HAP-1 (cell line): ENCODE measurements at places on chromosomes 4 and X.
A peak's percentile ranks its signal among the peaks of the same experiment; 100 is the strongest.

DNA sequence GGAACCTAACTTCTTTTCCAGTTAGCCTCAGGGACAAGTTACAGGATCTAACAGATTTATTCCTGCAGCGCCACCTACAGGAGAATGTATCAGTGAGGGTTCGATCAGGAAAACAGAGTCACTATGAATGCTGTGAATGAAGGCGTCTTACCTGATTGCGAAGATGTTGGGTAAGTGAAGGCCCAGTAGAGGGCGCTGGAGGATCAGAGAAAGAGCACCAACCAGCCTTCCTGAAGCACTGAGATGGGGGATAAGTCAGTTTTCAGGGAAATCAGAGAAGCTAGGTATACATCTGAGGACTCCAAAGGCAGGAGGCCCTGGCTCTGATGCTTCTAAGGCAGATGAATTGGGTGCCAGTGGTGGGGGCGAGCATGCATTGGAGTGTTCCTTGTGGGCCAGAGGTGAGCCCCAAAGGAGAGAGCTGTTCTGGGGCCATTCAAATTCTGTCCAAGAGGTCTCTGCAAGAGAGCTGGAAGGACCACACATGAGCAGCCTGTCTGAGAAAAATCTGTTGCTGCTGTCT, 169.9 kb upstream of the AADAT start:
- peak; percentile 93 for DNase-seq

- DNase-seq = no peak
Measured at GRCh38 chrX:154015581-154016264, 4.0 kb downstream of the IRAK1 start.

DNA sequence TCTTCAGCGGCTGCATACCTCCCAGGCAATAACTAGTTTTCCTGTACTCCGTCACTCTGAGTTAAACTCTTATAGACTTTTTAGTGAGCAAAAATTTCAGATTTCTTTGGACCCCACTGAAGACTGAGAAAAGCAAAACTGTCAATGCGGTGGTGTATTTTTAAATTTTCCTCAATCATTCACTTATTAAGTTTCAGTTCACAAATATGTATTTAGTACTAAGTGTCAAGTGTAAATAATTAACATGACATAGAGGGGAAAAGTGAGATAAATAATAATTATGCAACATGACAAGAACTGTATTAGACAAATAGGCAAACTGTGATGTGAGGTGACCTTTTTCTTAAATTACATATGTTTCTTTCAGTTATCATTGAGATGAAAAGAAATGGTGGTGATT, 124.4 kb downstream of the NAF1 start:
- DNase-seq = no peak

- no peak for DNase-seq
Measured at GRCh38 chr4:140497405-140497746, 717 bp downstream of the MGAT4D start.

- DNase-seq = no peak
Measured at GRCh38 chrX:3290561-3290960, 55.9 kb downstream of the MXRA5 start.

- no peak for DNase-seq
Measured at GRCh38 chr4:70741867-70742658, 20.3 kb downstream of the RUFY3 start.

DNA sequence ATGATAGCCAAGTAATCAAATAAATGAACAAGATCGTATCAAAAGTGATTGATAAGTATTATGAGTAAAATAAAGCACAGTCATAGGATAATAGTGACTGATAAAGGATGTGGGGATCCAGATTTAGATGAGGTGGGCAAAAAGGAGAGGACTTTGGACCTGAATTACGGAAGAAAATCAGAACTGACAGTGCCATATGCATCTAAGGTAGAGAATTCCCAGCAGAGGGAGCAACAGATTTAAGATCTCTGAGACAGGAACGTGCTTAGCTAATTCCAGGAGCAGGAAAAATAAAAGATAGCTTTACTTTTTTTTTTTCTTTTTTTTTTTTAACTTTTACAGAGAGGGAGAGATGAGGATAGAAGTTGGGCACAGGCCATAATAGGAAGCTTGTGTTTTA, 189.9 kb downstream of the NWD2 start:
- DNase-seq = no peak

GRCh38 chrX:38166478-38167083, 54.1 kb downstream of the SRPX start:
- DNase-seq = no peak

GRCh38 chrX:397575-397974, 10.9 kb upstream of the PPP2R3B start:
- DNase-seq = peak; percentile 34

- no peak for DNase-seq
Measured at GRCh38 chr4:7772711-7773385, 166.8 kb downstream of the AFAP1 start.

DNA sequence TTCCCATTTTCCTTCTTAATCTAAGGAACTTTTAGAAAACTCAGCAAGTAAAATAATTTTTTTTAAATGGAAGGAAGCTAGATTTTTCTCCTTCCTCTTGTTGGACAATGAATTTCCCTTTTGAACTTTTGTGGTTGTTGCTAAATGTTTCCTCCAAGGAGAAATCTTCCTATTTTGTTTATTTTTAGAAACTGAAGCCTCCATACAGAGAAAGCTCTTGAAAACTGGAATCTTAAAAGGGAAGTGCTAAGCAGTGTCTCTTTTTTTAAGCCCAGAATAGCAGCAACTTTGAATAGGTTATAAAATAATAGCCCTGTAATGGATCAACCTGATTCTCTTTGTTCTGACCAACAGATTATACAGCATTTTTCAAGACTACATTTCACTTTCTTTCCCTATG, 15.1 kb upstream of the DCLK2 start:
- DNase-seq = no peak

GRCh38 chr4:81196126-81196650, 18.8 kb downstream of the PRKG2 start:
- DNase-seq = no peak

DNA sequence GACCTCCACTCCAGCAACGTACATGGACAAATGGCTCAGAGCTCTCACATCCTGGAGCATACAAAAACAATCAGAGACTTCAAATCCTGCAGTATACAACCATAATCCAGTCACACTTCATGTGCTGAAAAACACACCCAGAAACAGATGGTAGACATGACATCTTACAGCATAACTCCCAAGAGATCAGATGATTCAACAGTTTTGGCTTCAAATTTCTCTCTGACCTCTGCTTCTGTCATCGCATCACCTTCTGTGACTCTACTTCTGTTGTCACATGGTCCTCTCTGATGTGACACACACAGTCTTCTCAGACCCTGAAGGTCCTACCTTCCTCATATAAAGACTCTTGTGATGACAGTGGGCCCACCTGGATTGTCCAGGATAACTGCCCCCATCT, 18.5 kb downstream of the SUV39H1 start:
- no peak for DNase-seq

DNA sequence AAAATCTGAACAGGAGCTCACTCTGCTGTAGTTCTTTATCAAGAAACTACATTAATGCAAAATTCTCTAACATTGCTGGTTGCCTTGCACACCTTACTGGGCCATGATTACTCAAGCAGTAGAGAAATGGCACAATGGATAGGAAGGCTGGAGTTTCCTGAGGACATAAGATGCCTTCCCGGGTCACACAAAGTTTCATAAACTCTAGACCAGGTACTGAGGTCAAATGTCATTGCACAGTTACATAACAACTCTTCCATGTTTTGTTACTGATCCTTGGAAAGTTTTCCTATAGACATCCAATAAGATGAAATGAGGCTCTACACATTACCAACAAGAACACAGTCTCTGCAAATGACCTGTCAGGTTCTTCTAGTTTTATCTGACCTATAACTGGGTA, 9.9 kb downstream of the TEC start:
- DNase-seq = no peak

- DNase-seq = peak; percentile 62
Measured at GRCh38 chrX:98548519-98548918, 1664.8 kb downstream of the RPA4 start.

DNA sequence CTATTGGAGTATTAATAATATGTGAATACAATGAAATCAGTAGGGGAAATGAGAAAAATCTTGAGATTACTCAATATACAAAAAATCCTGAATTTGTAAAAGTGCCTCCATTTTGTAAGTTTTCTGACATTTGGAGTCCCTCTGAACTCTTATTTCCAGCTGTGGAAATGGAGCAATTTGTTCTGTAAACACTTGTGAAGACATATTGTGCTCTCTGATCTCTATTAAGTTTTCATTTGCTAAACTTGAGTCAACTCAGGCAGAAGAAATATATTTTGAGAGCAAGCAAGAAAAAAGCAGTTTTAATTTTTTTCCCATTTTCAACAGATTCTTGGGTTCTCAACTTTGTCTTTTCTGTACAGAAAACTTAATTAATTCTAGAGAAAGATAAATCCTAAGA, 51.4 kb upstream of the PCDH18 start:
- DNase-seq = no peak

- no peak for DNase-seq
Measured at GRCh38 chr4:24210332-24210902, 320.6 kb upstream of the PPARGC1A start.

GRCh38 chr4:57193209-57193810, 83.1 kb upstream of the IGFBP7 start:
- DNase-seq = no peak

GRCh38 chr4:38223782-38224236, 263.6 kb downstream of the PTTG2 start:
- DNase-seq = no peak

- DNase-seq = peak; percentile 29
Measured at GRCh38 chr4:181784881-181785280, 458.3 kb upstream of the TENM3 start.

DNA sequence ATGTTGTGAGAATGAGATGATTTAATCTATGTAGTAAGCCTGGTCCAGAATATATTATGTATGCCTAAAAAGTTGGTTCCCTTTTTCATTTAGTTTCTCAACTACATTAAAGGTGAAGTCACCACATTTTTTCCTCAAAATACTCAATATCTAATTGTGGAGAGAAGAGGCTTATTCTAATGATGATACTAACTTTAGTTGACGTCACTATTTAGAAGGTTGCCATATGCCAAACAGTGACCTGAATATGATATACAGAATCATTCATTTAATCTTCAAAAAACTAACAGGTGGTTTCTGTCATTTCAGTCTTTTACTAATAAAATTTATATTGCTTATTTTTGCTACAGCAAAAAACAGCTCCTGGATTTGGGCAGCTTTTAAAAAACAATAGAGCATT, 480.7 kb upstream of the NWD2 start:
- no peak for DNase-seq

DNA sequence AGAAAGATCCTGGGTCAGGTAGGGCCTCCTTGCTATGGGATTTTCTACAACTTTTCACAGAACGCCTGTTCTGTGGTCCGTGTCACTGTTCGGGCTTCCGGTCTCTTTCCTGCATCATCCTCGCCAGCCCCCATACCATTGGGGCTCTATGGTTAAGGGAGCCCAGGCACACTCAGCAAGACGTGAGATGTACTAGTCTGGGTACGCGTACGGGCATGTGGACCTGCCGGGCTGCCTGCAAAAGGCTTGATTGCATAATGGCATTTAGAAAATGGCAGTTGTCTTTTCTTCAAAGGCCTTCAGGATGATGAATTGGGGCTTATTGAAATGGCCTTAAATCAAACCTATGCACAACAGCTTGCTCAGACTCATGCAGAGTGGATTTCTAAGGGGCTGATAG, 86.7 kb downstream of the CNGA2 start:
- no peak for DNase-seq

DNA sequence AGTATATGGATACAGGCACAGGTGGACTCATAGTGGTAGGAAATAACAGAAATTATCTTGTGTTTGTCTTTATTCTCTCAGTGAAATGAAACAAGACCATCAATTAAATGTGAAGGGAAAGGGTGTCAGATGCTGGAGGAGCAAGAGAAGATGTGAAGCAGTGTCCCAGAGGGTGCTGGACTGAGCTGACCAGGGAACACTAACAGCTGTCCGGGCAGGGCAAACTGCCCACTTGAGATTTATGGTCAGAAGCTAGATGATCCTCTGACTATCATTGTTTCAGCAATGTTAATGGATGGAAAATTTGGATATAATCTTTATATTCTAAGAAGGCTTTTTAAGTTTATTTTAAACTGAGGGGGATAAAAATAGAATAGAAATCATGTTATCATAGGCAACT, 267.2 kb upstream of the SLC7A11 start:
- DNase-seq = no peak

GRCh38 chrX:54237014-54237413, 54.0 kb upstream of the FAM120C start:
- no peak for DNase-seq

DNA sequence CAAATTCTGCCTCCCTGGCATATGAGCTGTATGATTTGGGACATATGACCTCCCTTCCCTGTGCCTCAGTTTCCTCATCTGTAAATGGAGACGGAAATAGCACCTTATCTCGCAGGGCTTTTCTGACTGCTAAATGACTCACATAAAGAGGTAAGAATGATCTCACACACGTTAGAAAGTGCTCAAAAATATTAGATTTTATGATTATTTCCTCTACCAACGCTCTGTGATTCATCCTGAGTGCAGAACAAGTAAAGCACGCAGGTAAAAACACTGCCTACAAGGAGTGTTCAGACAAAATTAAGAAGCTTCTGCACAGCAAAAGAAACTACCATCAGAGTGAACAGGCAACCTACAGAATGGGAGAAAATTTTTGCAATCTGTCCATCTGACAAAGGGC, 21.1 kb downstream of the ACSL1 start:
- no peak for DNase-seq

- DNase-seq = no peak
Measured at GRCh38 chr4:11496351-11496829, 67.7 kb upstream of the HS3ST1 start.

DNA sequence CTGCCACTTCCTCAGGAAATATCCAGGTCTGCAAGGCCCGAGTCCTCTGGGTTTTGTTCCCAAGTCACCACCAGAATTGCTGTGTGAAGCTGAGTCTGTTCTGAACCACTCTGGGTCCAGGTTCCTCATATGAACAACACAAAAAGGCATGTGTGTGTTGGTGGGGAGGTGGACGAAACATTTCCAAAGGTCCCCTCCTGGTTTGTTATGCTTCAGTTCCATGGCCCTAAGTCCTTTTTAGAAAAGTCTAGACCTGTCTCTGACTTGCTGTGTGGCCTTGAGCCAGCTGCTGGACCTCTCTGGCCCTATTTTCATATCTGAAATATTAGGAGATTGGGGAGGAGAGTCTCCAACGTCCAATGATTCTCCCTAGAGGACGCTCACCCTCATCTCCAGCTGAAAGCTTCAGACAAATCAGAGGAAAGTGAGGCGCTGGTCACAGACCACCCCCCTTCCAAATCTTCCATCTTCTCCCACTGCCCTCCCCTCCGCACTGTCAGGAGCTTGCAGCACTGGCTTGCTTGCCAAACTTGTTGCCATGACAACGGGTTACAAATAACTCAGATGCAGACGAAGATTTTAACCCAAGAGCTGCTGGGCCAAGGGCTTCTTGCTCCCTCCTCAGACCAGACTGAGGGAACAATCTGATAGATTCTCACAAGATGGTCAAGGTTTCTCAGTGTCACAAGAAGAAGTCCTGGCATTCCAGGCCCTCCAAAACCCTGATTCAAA, 64.5 kb downstream of the SMC1A start:
- peak; percentile 31 for DNase-seq

GRCh38 chr4:25112995-25113380, 47.3 kb downstream of the SEPSECS start:
- no peak for DNase-seq
